ENCODE measurements at places on chromosomes 2 and 18. TPM values are rescaled to one million over a fixed set of nuclear protein-coding genes. Genes with fewer than 3 reads are reported as not detected.

Gene MOGAT1
- not detected for polyA plus RNA-seq

Gene SNRNP200
- 55.4 TPM for polyA plus RNA-seq

Gene UGT1A5
- not detected for polyA plus RNA-seq

Gene SLC4A3
- polyA plus RNA-seq, result 1.1 TPM

Gene RAMP1
- 61.6 TPM for polyA plus RNA-seq

Gene ANKRD30B
- 0.07 TPM for polyA plus RNA-seq

DNA sequence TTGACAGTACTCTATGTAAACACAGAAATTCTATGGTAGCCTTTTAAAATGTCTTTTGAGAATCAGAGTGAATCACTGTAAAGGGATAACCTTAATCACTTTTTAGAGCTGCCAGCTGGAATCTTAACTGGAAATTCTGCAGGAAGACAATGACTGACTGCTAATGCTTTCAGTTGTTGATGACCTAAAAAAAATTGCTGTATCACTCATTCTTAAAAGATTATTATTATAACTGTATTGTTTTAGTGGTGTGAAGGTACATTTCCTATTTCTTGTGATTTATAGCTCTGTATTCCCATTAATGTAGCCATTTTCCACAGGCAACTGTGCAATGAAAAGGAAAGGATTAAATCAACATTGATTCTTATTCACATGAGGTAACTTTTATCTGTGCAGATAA, 260.5 kb downstream of the CALCRL start:
- DNase-seq, result no peak
- H3K27me3 ChIP-seq, result no peaks in the 10 kb centered on the region
- no peak overlapping the region for H3K4me3 ChIP-seq
- no peak overlapping the region for H3K27ac ChIP-seq
- H3K4me1 ChIP-seq, result no peaks in the 10 kb centered on the region
- H3K36me3 ChIP-seq, result no peaks in the 10 kb centered on the region

DNA sequence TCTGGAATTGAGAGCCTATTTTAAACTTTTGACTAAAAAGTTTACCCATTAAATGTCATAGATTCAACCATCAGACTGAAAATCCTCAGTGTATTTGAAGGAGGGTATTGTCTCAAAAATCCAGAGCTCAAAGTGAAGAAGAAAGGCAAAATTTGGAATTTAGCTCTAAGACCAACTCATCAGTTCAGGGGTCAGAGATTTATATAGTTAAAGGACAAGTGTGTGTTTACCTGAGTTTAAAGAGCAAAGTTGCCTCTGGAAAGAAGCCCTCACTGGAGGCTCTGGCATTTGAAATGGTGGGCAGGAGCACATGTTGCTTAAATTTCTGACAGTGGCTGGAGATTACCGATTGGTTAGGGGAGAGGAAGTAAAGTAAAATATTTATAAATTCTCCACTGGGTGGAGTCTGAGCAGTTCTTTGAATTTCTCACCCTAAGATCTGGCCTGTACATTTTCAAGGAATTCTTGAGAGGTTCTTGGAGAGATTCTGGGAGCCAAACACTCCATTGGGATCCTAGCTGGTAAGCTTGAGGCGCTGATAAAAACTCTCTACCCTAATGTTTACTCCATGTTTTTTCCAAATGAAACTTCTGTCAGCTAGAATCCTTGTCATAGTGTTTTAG, at the start of gene KYNU:
KYNU (plus strand) TSS at position 449 of the 623 bp plus-strand sequence. CDS start 7,704 bp downstream, outside the sequence.
- H3K36me3 ChIP-seq, result no peaks in the 10 kb centered on the region
- H3K4me1 ChIP-seq, result no peaks in the 10 kb centered on the region
- H3K27me3 ChIP-seq, result no peaks in the 10 kb centered on the region
- peak within 1 kb of the TSS; percentile 42 for H3K27ac ChIP-seq
- no peak within 1 kb of the TSS for H3K4me3 ChIP-seq
- no peak for DNase-seq

DNA sequence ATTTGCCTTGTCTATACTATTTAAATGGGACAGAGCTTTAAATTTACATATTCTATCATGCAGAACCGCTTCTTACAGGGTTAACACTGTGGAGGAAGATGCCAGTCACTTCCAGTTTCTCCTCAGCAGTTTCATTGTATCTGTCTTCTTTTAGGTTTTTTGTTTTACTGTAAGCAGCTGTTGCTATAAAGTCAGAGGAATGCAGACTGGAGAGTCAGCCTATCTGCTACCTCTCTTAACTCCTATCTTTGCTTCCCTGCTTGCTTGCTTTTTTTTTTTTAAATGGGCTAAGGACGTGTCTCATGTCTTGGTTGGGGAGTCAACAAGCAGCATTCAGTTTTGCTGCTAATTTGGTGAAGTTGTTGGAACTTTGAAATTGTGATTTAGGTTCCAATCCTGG, 8.9 kb downstream of the EPC2 start:
- no peak overlapping the region for H3K4me3 ChIP-seq
- no peaks in the 10 kb centered on the region for H3K27me3 ChIP-seq
- no peak for DNase-seq

DNA sequence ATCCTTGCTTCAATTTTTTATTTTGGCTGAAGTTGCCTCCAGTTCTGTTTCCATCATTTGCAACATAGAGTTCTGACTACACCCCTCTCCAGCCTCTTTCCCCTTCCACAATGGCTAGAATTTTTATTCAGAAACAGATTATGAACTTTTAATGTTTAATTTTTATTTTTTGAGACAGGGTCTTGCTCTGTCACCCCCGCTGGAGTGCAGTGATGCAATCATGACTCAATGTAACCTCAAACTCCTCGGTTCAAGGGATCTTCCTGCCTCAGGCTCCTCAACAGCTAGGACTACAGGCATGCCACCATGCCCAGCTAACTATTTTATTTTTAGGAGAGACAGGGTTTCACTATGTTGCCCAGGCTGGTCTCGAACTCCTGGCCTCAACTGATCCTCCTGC, 2.8 kb downstream of the NTSR2 start:
- no peak for DNase-seq
- no peaks in the 10 kb centered on the region for H3K36me3 ChIP-seq
- H3K27me3 ChIP-seq, result no peaks in the 10 kb centered on the region
- H3K27ac ChIP-seq, result no peak overlapping the region
- no peaks in the 10 kb centered on the region for H3K4me1 ChIP-seq

GRCh38 chr18:62678847-62679485, 36.4 kb upstream of the PHLPP1 start:
- no peak overlapping the region for H3K27ac ChIP-seq
- no peaks in the 10 kb centered on the region for H3K4me1 ChIP-seq
- H3K4me3 ChIP-seq, result no peak overlapping the region
- no peaks in the 10 kb centered on the region for H3K36me3 ChIP-seq

GRCh38 chr2:199883474-199884212, 27.4 kb upstream of the C2orf69 start:
- H3K27me3 ChIP-seq, result no peaks in the 10 kb centered on the region
- H3K4me3 ChIP-seq, result no peak overlapping the region
- DNase-seq, result no peak
- H3K27ac ChIP-seq, result no peak overlapping the region

DNA sequence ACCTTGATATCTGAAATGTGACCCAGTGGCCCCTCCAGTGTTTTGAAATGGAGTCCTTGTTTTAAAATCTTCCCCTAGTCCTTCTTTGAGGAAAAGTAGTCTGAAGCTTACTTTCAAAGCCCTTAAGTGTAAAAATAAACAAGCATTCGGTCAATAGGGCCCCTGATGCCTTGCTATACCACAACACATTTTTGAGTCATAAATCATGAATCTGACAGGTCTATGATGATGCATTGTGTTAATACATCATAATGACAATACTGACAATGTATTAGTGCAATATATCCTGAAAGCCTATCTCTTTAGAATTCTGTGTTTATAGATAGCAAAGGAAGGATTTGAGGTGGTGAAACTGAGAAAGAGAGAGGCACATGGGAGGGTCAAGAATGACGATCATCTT, 464.2 kb downstream of the MEIS1 start:
- no peak overlapping the region for H3K4me3 ChIP-seq
- no peaks in the 10 kb centered on the region for H3K27me3 ChIP-seq
- no peaks in the 10 kb centered on the region for H3K36me3 ChIP-seq
- H3K27ac ChIP-seq, result no peak overlapping the region
- peaks cover 4% of the 10 kb centered on the region for H3K4me1 ChIP-seq

DNA sequence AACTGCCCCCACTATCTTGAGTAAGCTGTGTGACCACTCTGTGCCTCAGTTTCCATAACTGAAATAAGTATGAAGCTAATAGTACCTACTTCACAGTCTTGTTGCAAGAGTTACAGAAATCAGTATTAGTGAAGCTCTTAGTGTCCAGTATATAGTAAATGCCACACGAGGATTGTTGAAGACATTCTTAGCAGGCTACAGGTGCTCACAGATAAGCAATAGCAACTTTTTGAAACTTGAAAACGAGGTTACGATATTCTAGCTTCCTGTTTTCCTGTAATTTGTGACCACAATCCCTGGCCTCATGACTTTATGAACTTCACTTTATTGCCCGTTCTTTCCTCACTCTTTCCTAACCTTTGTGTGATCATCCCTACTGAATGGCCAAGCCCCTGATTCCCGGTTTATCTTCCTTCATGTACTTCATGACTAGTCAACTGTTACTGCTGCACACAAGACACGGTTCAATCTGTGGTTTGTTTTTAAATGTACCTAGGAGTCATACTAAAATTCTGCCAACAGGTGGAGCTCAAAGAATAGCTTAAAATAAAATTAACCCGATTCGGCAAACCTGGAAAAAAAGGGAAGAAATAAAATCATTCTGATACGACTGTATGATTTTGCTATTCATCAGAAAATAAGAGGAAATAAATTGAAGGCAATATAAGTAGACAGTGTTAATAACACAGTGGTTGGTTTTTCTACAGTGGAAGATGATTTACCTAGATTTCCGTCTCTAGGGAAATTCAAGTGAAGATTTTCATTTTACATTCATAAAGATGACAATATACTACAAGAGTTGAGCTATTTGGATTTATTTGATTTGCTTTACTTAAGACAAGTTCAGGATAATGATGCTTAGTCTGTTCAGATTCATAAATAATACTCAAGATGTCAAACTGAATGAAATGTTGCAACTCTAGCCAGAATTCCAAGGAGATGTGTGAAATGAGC, 38.1 kb upstream of the STAT1 start:
- H3K36me3 ChIP-seq, result no peaks in the 10 kb centered on the region
- no peaks in the 10 kb centered on the region for H3K27me3 ChIP-seq
- no peak overlapping the region for H3K4me3 ChIP-seq
- H3K4me1 ChIP-seq, result peaks cover 8% of the 10 kb centered on the region
- no peak overlapping the region for H3K27ac ChIP-seq
- peak; percentile 58 for DNase-seq

DNA sequence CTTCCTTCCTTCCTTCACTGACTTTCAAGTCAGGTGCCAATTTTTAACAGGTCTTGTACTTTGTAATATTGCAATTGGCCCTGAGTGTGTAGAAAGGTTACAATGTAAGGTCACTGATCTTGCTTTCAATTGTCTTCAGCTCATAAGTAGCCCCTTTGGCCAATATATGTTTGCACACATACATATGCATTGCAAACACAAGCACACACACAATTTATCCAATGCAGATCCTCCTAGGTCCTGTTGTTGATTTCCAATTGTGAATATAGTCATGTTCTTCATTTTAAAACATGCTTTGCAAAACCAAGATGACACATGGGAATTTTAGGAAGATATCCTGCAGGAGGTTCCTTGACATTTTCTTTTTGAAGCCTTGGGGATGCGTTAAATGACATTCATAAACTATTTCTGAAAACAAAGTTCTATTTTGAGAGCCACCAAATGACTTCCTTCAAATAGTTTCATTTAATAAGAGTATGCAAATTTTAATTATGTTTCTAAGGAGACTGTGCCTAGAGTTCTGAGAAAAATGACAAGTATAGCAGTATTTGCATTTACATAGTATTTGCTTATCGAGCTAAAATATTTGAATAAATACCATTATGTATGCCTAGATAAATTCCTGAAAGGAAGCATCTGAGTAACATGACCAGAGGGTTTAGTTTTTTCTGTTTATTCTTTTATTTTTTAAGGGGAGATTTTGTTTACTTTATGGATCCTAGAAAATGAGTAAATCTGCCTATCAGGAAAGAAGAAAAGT, 117.1 kb upstream of the TMEFF2 start:
- no peak overlapping the region for H3K27ac ChIP-seq
- no peak for DNase-seq
- no peak overlapping the region for H3K4me3 ChIP-seq
- H3K4me1 ChIP-seq, result no peaks in the 10 kb centered on the region
- no peaks in the 10 kb centered on the region for H3K36me3 ChIP-seq

DNA sequence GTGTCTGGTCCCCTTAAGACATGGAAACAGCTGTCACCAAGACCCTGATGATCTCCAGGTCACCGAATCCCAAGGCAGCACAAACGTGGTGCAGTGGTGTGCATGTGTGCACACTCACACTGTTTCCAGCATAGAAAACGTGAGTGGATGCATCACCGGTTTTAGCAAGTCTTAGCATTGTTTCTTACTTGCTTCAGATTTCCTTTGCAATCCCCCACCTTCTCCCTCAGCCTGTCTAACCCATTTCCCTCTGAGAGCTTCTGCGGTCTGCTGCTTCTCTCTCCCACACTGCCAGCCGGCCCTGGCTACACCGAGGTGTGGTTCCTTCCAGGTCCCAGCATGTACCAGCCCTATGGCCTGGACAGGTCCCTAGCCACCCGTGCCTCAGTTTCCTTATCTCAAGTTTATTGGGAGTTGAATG, 343.4 kb upstream of the HS6ST1 start:
- no peaks in the 10 kb centered on the region for H3K4me1 ChIP-seq
- no peak overlapping the region for H3K27ac ChIP-seq
- no peaks in the 10 kb centered on the region for H3K36me3 ChIP-seq
- no peak for DNase-seq

GRCh38 chr2:172464400-172465129, 37.2 kb downstream of the ITGA6 start:
- peak; percentile 64 for DNase-seq
- H3K27me3 ChIP-seq, result no peaks in the 10 kb centered on the region
- H3K4me3 ChIP-seq, result no peak overlapping the region
- H3K36me3 ChIP-seq, result no peaks in the 10 kb centered on the region
- H3K4me1 ChIP-seq, result peaks cover 42% of the 10 kb centered on the region
- H3K27ac ChIP-seq, result peak overlapping the region; percentile 88

GRCh38 chr2:106858810-106859209, 27.2 kb downstream of the ST6GAL2 start:
- H3K4me3 ChIP-seq, result no peak overlapping the region
- no peaks in the 10 kb centered on the region for H3K36me3 ChIP-seq
- no peaks in the 10 kb centered on the region for H3K4me1 ChIP-seq
- no peak for DNase-seq

GRCh38 chr2:96495982-96496629, 9.1 kb downstream of the NEURL3 start:
- H3K4me1 ChIP-seq, result no peaks in the 10 kb centered on the region
- no peak for DNase-seq
- H3K27ac ChIP-seq, result no peak overlapping the region

- H3K4me3 ChIP-seq, result no peak overlapping the region
- no peaks in the 10 kb centered on the region for H3K4me1 ChIP-seq
- no peaks in the 10 kb centered on the region for H3K36me3 ChIP-seq
- no peak for DNase-seq
- no peaks in the 10 kb centered on the region for H3K27me3 ChIP-seq
- no peak overlapping the region for H3K27ac ChIP-seq
Measured at GRCh38 chr2:96167407-96168013, 22.3 kb upstream of the DUSP2 start.

- no peak overlapping the region for H3K4me3 ChIP-seq
- H3K4me1 ChIP-seq, result peaks cover 6% of the 10 kb centered on the region
- no peak for DNase-seq
- H3K36me3 ChIP-seq, result peaks cover 2% of the 10 kb centered on the region
- H3K27ac ChIP-seq, result peak overlapping the region; percentile 22
Measured at GRCh38 chr2:42342795-42343241, 18.2 kb downstream of the COX7A2L start.
